ENCODE measurements at places on chromosomes 5 and 9.

- no peak for DNase-seq
Measured at GRCh38 chr5:179209359-179210150, 135.7 kb downstream of the ADAMTS2 start.

GRCh38 chr9:133812077-133812868 is 74.1 kb upstream of the SARDH start:
- no peak for DNase-seq

DNA sequence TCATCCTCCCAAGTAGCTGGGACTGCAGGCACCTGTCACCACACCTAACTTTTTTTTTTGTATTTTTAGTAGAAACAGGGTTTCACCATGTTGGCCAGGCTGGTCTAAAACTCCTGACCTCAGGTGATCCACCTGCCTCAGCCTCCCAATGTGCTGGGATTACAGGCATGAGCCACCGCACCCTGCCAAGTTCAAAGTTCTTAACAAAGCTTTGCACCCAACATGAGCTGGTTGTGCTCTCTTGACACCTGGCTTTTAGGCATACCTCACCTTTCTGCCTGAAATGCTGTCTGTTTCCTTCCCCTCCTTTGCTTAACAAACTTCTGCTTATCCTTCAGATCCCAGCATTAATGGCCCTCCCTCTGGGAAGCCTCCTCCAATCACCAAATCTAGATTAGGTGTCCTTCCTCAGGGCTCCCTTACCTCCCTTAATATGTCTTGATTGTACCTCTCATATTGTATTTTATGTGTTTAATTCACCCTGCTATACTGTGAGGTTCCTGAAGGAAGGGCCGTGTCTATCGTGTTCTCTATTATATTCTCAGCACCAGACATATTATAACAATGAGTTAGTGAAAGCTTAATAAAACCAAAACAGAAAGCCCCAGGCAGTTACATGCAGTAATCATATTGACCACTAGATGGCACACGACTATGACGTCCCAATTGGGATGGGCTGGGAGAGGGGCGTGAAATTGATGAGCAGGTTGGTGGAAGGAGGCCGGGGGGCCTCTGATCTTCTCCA is 62.9 kb upstream of the PPARGC1B start:
- no peak for DNase-seq

- DNase-seq = no peak
Measured at GRCh38 chr5:33074548-33074947, 363.4 kb downstream of the NPR3 start.

DNA sequence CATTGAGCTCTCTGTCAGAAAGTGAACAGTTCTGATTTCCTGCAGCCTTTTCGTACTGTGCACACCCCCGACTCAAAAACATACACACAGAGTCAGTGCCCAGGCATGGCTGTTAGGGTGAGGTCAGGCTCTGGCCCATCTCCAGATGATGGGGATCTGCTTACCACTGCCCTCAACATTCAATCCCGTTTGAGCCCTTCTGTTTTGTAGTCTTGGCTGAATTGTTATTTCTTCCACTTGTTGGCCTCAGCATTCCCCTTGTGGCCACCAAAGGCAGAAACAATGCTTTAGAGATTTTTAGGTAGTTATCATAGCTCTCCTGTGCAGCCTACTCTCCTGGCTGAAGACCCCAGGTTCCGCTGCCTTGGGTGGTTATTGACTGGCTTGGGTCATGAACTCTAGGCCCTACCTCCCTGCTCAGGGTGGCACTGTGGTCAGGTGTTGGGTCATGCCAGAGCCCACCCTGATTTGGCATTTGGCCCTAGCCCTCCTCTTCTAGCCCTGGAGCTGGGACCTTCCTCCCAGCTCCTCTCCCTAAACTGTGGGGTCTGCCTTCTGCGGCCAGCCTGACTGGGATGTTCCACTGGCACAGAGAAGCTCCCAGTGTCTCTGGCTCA is 7.8 kb upstream of the MYOZ3 start:
- peak; percentile 19 for DNase-seq

DNA sequence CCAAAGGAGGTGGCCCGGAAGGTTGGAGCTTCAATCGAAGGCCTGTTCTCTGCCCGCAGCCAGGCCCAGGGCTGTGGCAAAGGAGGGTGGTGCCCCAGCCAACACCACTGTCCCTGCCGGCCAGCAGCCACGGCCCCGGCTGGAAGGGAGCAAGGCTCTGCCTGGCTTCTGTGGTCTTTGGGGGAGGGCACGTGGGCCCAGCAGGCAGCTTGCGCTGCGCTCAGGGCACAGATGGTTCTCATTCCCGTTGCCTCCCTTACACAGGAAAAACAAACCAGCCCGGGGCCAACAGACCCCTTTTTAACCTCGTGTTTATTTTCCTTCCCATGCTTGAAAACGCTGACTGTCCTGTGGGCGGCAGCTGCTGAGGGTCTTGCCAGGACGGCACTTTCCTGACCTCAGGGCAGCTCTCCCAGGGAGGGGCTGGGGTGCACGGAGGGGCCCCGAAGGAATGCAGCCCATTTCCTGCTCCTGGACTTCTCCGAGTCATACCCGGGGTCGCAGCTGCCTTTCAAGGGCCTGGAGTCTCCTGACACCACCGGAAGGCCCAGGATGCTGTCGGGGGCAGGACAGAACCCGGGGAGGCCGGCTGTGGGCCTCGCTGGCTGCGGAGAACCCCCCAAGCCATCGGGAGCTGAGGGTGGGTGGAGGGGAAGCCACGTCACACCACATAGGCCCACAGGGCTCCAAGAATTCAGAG is 1.1 kb upstream of the GPSM1 start:
- DNase-seq = no peak

DNA sequence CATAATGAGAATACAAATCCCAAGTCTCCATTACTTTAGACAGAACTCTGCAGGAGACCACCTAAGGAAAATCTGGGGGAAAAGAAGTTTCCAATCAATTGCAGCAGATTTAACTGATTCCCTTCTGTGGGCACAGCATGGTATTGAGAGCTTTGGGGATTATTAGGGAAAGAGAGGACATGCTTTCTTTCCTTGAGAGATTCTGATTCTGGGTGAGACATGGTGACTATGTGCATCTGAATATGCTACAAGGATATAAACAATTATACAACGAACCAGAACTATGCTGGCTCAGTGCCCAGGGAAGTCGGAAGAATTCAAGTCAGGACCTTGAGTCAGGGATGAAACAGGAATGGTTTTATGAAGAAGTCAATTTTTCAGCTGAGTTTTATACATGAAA is 183.7 kb downstream of the PDE4D start:
- no peak for DNase-seq

- no peak for DNase-seq
Measured at GRCh38 chr5:97937846-97938245, 754.8 kb upstream of the RIOK2 start.

GRCh38 chr9:1013021-1013420 is 36.6 kb downstream of the DMRT3 start:
- no peak for DNase-seq

DNA sequence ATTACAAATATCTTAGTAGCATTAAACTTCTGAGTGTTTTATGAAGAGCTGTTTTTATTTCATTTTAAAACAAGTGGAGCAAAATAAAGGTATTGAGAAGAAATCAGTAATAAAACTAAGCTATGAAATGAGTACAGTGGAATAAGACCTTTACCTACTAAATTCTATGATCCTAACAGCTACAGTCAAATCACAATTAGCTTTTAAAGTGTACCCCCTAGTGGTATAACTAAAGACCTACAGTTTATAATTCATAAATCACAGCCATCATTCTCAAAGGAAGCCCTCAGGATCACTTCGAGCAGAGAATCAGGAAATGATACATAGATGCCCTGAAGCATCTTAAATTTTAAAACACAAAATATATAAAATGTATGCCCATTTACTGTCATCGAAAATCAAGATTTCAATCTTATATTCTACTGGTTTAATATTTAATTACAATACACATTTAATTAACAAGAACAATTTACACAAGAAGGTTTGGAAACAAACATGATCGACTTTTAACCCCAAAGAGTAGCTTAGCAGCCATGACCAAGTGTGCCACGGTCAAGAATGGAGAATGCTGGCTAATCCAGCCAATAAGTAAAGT is 12.3 kb downstream of the CCNH start:
- DNase-seq = peak; percentile 82

DNA sequence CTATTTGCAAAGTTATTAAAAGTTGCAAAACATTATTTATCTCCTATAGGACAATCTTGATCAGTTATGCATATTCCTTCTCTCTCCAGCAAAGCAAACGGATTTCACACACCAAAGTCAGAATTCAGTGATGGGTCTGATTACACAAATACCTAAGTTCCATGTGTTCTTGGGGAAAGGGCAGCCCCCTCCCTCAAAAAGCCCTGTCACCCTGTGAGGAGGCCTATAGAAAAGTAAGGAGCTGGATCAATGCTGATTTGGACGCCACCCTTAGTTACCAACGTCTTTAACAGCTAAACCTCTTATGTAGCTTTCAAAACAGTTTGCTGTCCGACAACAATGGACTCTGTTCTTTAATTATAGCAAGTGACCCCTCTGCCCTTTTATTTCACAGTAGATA is 6.4 kb downstream of the ZNF608 start:
- no peak for DNase-seq

DNA sequence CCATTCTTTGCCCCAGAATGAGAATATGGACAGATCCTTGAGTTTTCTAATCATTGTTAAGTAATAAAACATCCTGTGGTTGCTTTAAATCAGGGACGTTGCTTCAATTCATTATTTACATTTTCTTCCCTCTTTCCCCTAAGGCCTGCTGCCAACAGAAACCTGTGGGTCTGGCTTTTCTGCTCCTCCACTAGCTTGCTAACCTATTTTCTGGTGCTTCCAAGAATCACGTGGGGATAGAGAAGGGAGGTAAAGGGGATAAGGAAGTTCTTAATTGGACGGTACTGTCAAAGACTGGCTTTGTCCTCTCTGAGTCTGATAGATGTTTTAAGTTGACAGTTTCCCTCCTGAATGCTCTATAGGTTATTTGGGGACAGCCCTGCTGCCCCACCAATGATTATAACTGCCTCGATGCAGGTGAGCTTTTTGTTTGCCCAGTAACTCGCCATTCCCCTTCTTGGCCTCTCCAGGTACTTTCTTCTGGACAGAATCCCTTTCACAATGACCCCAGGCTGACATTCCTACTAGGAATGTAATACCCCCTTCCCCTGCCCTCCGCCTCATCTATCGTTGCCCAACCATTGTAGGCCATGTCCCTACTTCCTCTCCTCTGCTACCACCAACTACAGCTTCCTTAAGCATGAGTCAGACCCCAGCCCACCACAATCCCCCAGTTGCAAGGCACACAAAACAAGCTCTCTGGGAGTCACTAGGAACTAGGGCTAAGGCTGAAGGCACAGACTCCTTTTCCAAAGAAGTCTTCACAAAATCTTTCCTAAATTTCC is 19.9 kb upstream of the CPEB4 start:
- no peak for DNase-seq

DNA sequence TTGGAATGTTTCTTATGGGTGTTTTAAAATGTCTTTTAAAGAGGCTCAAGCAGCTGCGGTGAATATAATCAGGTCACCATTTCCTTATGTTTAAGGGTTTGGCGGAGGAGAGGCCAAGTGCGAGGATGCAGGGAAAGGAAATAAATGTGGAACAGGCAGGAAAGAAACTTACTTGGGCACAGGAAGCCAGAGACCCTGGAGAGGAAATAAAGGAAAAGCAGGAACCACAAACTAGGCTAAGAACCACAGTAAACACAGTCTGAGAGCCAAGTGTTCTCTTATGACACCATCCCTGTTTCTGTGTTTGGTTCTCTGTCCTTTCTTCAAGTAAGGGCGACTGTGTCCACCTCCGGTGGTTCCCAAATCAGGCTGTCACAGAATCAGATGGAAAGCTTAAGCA is 166.5 kb downstream of the C9orf152 start:
- DNase-seq = no peak

- no peak for DNase-seq
Measured at GRCh38 chr5:157593052-157593757, 17.6 kb upstream of the ADAM19 start.

- no peak for DNase-seq
Measured at GRCh38 chr5:143065185-143065965, 295.2 kb downstream of the ARHGAP26 start.

- DNase-seq = no peak
Measured at GRCh38 chr9:122287214-122287720, 22.6 kb downstream of the MRRF start.

DNA sequence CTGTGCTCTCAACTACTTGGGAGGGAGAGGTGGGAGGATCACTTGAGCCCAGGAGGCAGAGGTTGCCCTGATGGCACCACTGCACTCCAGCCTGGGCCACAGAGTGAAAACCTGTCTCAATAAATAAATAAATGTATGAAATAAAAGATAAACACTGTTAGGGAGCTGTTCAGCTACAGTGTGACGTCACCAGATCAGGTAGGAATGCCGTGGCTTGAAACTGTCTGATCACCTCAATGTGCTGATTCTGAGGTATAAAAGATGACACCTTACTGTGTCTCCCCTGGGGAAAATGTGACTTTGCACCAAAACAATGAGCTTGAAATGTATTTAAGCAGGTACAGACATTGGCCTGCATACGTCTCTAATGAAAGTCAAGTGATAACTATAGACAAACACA is 133.3 kb downstream of the ADAMTS16 start:
- no peak for DNase-seq

GRCh38 chr5:171450423-171451331 is 31.2 kb downstream of the FGF18 start:
- no peak for DNase-seq
